Stimulated activated CD8-positive, alpha-beta memory T cell treated with anti-CD3 and anti-CD28 coated beads, Interleukin-2, amount 100 ng/mL, for 1 hour (primary cell): ENCODE measurements at places on chromosomes 13 and 19.

DNA sequence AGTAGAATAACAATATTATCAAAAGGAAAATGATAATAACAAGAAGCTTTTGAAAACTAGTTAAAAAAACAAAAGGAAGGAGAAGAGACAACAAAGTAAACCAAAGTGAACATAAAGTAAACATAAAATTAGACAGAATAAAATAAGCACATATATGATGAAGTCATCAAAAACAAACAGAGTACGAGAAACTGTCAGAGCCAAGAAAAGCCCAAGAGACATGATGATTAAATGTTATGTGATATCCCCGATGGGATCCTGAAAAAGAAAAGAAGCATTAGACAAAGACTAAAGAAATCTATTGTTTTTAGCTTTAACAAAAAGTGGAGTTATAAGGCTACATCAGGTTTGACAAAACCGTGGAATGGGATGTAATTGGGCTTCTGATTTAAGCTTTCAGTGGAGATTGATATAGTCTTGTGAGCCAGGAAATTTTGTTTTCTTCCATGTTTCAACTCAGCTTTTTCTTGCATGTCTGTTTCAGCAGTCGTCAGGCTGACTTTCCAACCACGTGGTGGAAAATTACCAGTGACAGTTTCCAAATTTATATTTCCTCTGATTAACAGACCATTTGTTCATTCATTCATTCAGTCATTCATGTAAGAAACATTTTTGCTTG is 64.9 kb downstream of the KL start:
- no peak for DNase-seq

- DNase-seq, result no peak
Measured at GRCh38 chr13:31982540-31982939, 49.0 kb upstream of the FRY start.

GRCh38 chr19:572743-573518 is 535 bp downstream of the BSG start:
- DNase-seq, result no peak

- no peak for DNase-seq
Measured at GRCh38 chr13:86020351-86021002, 221.3 kb upstream of the SLITRK6 start.

- no peak for DNase-seq
Measured at GRCh38 chr19:3476830-3477229, 3.5 kb downstream of the SMIM24 start.

DNA sequence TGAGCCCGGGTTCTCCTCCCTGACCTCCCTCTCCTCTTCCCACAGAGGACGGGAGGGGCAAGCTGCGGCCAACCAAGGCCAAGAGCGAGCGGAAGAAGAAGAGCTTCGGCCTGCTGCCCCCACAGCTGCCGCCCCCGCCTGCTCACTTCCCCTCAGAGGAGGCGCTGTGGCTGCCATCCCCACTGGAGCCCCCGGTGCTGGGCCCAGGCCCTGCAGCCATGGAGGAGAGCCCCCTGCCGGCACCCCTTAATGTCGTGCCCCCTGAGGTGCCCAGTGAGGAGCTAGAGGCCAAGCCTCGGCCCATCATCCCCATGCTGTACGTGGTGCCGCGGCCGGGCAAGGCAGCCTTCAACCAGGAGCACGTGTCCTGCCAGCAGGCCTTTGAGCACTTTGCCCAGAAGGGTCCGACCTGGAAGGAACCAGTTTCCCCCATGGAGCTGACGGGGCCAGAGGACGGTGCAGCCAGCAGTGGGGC is 162.2 kb downstream of the KDM4B start:
- no peak for DNase-seq

DNA sequence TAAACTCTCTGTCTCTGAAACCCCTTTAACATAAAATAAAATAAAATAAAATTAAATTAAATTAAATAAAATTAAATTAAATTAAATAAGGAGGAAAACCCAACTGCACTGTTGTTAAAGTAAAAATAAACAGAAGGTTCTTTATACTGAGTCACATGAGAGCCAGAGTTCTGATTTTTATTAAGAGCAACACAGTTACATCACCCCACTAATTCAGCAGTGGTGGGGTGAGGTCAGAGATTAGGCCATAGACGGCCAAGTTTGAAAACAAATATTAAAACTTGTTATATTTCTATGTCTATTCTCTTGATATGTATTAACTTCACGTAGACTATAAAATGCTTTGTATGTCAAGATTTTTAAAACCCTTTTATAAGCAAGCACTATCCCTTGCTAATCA is 59.5 kb downstream of the MYCBP2 start:
- no peak for DNase-seq
